GM10248 (cell line): ENCODE measurements at places on chromosomes 3 and 15.

GRCh38 chr15:67197364-67197695 is 57.1 kb downstream of the AAGAB start:
- no peak for DNase-seq

DNA sequence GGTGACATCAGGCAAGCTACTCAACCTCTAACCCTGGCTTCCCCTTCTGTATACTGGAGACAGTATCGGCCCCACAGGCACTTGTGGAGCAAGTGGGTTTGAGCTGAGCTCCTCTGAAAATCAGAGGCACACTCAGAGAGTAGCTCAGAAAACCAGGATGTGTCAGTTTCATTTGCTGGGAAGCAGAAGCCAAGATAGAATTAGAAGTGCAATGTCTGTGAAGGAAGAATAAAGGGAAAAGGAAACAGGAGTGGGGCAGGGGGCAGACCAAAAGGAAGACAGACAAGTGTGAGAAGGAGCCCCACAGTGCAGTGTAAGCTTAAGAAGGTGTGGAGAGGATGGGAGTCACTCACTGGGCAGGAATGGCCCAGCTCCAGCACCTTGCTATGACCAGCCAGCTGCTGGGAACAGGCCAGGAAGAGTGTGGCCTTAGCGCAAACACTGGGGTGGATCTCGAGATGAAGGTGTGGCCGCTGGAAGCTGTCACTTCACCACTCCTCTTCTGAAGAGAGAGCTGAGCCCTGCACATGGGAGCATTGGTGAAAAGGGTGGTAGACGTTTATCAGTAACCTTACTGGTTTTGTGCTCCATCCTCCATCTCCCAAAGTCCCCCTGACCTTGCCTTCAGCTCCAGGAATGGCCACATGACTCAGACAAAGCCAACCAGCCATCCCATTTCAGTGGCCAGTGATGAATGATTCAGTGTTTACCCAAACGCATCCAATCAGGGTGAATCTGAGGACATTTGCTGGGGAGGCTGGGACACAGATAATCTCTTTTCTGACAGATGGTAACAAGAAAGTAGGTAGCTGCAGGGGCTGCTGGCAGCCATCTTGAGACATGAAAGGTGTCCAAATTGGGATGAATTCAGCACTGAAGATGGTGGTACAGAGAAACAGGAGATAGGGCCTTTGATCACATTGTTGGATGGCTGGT is 108.4 kb downstream of the SHQ1 start:
- no peak for DNase-seq

GRCh38 chr15:101784644-101785043 is 18.7 kb upstream of the OR4F6 start:
- no peak for DNase-seq

DNA sequence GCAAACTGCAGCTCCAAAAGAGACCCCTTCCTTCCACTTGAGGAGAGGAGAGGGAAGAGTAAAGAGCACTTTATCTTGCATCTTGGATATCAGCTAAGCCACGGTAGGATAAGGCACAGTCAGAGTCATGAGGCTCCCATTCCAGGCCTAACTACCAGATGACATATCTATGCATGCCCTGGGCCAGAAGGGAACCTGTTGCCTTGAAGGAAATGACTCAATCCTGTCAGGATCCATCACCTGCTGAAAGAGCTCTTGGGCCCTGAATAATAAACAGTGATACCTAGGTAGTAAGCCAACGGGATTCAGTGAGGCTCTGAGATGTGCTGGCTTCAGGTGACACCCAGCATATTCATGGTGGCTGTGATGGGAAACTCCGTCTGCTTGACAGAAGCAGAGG is 118.5 kb upstream of the EPHA3 start:
- DNase-seq: no peak

- no peak for DNase-seq
These were observed 130.1 kb downstream of the UACA start for GRCh38 chr15:70633103-70633831.

DNA sequence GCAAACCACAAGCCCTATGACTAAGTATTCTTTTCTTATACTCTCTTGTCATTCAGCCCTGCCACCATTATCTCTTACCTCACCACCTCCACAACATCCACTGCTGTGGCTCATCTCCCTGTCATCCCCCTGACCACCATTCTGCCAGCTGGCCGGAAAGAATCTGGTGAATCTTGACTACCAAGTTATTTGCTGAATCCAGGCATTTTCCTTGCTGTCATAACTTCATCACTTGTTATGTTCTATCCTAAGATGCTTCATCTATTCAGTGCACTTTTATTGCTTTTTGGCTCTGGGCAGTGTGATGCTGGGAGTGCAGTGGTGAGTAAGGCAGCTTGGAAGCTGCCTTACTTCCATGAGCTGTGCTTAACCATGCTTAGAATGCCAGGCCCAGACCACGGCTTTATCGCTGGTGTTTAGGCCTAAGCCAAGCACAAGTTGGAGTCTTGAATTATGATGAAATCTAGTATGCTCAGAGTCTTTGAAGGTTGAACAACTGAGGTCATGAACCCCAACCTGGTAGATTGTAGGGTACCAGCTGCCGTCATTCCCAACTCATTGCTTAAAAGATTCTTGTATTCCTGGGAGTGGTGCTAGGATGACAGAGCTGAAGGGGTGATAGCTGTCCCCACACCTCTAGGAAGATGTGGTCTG is 27.0 kb upstream of the APH1B start:
- no peak for DNase-seq

DNA sequence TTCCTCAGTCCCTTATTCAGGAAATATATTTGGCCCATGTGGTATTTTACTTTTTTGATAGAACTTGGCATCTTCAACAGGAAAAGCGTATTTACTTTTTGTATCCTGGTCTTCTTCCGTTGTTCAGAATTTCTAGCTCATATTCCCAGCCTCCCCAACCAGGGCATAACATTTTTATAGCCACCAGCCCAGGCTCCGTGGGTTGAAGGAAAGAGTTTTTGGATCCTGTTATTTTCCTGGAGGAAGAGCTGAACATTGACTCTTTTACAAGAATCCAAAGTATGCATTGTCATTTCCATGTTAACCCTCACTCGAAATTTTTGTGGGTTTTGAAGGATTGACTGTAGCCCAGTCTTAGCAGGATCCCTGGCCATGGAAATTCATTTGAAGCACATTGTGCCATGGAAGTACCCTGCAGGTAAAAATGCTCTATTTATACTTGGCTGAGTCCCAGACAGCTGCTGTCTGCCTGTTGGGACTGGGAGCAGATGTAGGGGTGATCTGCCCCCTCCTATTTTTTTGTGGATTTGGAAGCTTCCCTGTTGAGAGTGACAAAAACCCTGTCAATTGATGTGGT is 98.8 kb downstream of the AKAP13 start:
- DNase-seq: no peak

GRCh38 chr3:168080499-168081170 is 15.1 kb downstream of the GOLIM4 start:
- no peak for DNase-seq

GRCh38 chr15:38810686-38811085 is 246.1 kb upstream of the RASGRP1 start:
- DNase-seq: no peak

DNA sequence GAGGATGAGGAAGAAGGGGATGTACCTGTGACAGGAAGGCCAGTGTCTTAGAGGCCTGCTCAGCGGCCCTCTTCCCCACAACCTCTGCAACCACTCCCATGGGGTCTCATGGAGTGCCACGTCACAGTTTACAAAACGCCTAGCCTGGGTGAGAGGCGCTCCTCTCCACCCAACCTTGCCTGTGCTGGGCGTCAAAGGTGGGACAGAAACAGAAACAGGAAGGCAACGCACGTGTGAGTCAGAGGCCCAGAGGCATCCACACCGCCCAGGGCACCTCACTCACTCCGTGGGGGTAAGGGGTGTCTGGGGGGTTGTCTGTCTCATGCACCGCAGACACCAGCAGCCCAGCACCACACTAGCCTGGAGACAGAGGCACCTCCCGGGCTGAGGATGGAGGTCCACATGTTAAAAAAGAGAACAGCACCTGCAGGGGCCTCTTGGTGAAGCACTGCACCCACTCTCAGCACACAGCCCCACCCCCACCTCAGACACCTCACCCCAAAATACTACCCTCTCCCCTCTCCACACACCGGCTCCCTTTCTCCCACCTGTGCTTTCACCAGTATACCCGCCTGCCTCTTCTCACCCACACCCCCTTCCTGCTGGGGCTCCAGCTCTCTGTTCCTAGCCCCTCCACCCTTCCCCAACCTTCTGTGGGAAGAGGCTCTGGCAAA is 4.7 kb upstream of the CALML4 start:
- DNase-seq: peak; percentile 68

- no peak for DNase-seq
These were observed 464 bp downstream of the GABRG3 start for GRCh38 chr15:26971271-26972018.

DNA sequence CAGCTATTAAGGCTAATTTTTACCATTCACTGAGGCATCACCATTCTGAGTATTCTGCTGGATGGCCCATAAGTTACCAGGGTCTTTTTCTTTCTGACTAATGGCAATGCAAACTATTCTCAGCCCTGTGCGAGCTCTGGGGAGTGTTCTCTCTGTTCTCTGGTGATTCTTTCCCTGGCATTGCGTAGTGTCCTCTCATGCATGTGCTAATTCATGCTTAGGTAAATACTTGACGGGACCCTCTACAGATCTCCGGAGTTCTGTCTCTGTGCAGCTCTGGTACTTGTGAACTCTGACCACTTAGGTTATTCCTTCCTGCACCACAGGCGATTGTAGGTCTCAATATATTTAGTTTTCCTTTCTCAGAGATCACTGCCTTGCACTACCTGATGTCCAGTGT is 34.8 kb downstream of the UBE2E1 start:
- DNase-seq: no peak

GRCh38 chr3:71523628-71524027 is 59.9 kb downstream of the FOXP1 start:
- DNase-seq: no peak

- no peak for DNase-seq
These were observed 40.1 kb downstream of the REC114 start for GRCh38 chr15:73483053-73483452.

DNA sequence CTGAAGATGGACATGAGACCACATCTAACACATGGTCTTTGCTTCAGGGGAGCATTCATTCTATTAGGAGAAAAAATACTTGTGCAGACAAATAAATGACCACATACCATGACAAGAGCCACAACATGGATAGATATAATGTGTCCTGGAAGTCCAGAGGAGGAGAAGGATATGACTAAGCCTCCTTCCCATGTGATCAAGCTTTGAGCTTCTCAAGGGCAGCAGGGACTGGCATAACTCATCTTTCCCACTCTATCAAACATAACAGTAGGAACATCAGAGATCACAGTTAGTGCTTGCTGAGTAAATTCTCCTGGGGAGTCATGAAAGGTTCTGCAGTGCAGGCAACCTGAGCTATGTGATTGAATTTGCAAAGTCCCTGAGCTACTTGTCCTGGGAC is 86.0 kb upstream of the LPP start:
- no peak for DNase-seq

- no peak for DNase-seq
These were observed 50.7 kb upstream of the TPRG1 start for GRCh38 chr3:189121092-189121491.

- DNase-seq: no peak
These were observed 75.4 kb upstream of the ABHD17C start for GRCh38 chr15:80619680-80620079.

DNA sequence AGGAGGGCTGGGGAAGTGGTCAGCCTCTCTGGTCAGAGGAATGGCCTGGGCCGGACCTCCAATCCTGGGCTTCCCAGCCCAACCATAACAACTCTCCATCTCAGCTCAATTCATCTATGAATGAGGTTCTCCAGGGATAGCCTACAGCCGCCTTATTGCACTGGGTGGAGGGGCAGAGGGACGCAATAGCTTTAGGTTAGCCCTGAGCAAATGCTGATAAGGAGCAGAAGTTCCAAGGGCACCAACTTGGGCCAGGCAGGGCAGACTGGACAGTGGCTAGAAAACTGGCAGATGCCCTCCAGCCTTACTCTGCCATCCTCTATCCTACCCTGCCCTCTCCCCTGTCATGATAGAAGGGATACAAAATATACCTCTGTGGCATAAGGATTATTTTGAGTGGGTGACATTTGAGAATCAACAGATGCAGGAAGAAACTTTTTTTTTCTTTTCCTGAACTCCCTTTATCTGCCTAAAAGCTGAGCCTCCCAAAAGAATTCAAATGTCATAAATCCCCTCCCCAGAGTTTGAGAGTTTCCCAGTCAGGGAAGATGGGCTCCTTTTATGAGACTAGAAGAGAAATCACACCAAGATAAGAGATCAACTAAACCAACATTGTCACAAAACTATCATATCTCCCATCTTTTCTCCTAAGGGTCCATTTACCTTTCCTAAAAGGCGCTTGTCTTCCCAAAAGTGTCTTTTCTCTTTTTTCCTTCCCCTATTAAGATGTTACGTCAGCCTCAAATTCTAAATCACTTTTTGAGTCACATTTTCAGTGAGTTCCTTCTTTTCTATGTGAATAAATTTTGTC is 40.4 kb upstream of the C15orf39 start:
- DNase-seq: no peak

GRCh38 chr3:49804141-49805041 is 1.3 kb downstream of the INKA1 start:
- no peak for DNase-seq

GRCh38 chr3:53111822-53112221 is 18.4 kb downstream of the RFT1 start:
- DNase-seq: no peak

- no peak for DNase-seq
These were observed 33.0 kb downstream of the KY start for GRCh38 chr3:134617608-134618477.

DNA sequence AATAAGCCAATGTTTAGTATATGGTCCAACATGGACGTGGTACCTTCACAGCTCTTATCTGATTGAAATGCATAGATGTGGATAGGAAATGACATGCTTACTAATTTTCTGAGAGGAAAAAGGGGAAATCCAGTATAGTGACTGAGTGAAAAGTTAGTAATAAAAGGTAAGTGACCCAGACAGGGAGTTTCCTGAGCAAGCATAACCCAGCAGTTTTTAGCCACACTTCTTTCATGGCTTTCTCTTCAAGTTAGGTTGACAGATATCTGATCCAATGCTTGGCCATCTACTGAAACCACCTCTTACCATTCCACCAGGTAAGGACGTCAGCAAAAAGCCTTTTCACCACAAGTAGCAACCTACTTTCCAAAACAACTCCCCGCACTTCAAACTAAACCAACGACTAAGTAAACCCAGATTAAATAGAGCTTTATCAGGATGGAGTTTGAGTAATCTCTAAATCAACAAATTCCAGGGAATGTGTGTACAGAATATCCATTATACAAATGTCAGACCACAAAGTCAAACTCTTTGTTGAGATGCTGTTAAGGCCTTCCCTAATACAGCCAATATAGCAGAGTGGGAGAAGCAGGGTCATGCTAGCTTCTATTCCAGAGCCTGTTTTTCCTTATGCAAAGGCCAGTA is 329.7 kb downstream of the RORA start:
- peak; percentile 40 for DNase-seq

DNA sequence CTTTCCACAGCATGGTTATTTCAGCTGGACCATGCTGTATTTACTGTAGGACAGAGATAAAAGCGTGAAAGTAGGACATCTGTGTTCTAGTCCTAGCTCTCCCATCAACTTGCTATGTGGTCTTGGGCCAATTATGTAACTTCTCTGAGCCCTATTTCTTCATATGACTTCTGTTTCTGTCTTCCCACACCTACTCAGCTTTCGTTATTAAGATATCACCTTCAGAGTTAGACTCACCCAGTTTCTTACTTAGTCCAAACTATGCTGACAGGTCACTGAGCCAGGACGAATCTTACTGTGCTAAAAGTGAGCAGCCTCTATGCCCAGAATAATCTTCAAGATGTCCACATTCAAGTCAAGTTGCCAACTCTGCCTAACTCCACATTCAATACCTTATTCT is 283.7 kb downstream of the IL5RA start:
- peak; percentile 9 for DNase-seq

GRCh38 chr3:52509753-52510328 is 14.7 kb downstream of the STAB1 start:
- DNase-seq: no peak
